Effector CD4-positive, alpha-beta T cell (primary cell): ENCODE measurements at places on chromosomes 7 and 10.

GRCh38 chr10:55551603-55552002, 750.6 kb upstream of the PCDH15 start:
- DNase-seq: no peak

DNA sequence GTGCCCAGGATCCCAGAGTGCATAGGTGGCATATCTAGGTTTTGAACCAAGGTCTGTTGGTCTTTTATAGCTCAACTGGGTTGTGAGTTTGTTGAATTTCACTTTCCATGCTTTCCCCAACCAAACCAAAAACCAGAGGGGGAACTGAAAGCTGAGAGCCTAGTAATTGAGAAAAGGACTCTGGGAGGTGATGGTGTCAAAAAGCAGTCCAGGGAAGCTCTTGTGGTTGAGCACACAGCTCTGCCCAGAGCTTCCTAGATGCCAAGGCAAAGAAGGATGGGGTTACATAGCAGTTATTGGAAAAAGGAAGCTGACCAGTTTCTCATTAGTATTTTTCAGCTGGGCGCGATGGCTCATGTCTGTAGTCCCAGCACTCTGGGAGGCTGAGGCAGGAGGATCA, 9.9 kb downstream of the POR start:
- no peak for DNase-seq

DNA sequence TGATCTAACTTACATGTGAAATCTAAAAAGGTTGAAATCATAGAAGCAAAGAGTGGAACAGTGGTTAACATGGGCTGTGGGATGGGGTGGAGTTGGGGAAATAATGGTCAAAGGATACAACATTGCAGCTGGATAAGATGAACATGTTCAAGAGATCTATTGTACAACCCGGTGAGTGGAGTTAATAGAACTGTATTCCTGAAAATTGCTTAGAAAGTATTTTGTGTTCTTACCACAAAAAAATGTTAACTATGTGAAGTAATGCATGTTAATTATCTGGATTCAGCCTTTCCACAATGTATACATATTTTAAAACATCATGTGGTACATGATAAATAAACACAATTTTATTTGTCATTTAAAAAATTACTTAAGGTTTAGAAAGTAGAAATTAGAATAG, 271.0 kb upstream of the LRRTM3 start:
- DNase-seq: no peak

- no peak for DNase-seq
Measured at GRCh38 chr10:49664842-49665355, 14.6 kb upstream of the C10orf53 start.

GRCh38 chr10:65570143-65571010, 1355.5 kb upstream of the LRRTM3 start:
- DNase-seq: no peak

- no peak for DNase-seq
Measured at GRCh38 chr7:114598946-114599345, 184.3 kb downstream of the FOXP2 start.

- no peak for DNase-seq
Measured at GRCh38 chr7:31981874-31982390, 88.3 kb downstream of the PDE1C start.

- DNase-seq: peak; percentile 28
Measured at GRCh38 chr10:110535958-110536891, 31.3 kb upstream of the SMC3 start.

DNA sequence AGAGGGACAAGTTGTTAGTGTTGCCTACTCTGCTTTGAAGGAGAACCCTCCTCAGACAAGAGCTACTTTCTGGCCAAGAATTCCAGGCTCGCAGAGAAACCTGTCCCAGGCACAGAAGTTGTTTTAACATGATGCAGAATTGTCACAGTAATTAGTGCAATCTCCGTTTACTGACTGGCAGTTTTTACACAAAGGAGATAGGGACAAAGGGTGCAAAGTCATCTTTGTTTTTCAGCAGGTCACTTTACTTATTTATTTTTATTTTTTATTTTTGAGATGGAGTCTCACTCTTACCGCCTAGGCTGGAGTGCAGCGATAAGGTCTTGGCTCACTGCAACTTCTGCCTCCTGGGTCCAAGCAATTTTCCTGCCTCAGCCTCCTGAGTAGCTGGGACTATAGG, 12.3 kb downstream of the TCF7L2 start:
- DNase-seq: no peak

- DNase-seq: no peak
Measured at GRCh38 chr10:113099431-113100183, 149.6 kb downstream of the TCF7L2 start.

GRCh38 chr10:26432938-26433337, 5.2 kb upstream of the APBB1IP start:
- DNase-seq: no peak

DNA sequence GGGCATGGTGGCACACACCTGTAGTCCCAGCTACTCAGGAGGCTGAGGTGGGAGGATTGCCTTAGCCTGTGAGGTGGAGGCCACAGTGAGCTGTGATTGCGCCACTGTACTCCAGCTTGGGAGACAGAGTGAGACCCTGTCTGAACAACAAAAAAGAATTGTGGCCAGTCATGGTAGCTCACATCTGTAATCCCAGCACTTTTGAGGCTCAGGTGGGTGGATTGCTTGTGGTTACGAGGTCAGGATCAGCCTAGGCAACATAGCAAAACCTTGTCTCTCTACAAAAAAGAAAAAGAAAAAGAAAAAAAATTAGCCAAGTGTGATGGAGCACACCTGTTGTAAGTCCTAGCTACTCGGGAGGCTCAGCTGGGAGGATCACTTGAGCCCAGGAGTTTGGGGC, 22.8 kb downstream of the MARCHF5 start:
- DNase-seq: no peak

- no peak for DNase-seq
Measured at GRCh38 chr10:113059371-113059780, 109.3 kb downstream of the TCF7L2 start.

DNA sequence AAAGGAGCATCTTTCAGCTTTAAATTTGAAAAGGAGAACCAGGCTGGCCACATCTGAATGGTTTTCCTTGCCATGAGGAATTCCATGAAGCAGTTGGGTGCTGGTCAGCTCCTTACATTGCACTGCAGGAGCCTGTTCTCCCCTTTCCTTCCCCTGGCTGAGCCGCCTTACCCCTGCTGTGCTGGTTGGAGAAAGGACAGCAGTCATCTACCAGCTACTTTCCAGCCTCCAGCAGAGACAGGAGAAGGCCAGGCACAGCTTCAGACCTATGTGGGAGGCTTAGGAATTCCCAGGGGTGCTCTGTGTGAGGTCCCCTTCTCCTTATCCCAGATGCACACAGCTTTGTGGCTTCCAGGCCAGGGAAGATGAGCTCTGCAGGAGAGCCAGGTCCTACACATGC, 4.7 kb downstream of the C10orf71 start:
- DNase-seq: no peak

- DNase-seq: no peak
Measured at GRCh38 chr10:23630885-23631284, 192.0 kb downstream of the OTUD1 start.

DNA sequence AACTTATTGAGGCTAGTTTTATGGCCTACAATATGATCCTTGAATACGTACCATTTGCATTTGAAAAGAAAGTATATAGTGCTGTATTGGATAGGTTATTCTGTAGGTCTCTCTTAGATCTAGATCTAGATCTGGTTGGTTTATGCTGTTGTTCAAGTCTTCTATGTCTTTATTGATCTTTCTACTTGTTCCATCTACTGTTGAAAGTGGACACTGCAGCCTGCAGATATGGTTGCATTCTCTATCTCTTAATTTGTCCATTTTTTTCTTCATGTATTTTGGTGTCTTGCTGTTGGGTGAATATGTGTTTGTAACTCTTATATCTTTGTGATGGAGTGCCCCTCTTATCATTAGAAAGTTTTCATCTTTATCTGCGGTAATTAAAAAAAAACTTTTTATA, 139.4 kb upstream of the PCDH15 start:
- no peak for DNase-seq

GRCh38 chr7:133547981-133548380, 295.1 kb downstream of the EXOC4 start:
- DNase-seq: no peak

DNA sequence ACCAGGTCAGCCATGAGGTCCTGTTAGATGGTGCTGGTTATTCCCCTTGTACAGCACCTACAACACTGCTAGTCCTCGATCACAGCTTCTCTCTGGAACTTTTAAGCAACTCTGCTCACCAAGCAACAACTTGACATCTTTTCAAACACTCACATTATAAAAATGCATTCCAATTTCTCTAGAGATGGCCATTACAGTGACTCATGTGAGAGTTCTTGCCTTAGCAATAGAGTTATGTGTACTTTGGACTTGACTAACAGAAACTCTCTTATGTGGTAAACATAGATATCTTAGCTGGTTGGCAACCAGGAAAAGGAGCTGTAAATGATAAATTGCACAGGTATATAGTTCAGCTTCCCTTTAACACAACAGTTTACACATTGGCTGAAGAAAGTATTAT, 122.2 kb downstream of the PDE1C start:
- DNase-seq: no peak

DNA sequence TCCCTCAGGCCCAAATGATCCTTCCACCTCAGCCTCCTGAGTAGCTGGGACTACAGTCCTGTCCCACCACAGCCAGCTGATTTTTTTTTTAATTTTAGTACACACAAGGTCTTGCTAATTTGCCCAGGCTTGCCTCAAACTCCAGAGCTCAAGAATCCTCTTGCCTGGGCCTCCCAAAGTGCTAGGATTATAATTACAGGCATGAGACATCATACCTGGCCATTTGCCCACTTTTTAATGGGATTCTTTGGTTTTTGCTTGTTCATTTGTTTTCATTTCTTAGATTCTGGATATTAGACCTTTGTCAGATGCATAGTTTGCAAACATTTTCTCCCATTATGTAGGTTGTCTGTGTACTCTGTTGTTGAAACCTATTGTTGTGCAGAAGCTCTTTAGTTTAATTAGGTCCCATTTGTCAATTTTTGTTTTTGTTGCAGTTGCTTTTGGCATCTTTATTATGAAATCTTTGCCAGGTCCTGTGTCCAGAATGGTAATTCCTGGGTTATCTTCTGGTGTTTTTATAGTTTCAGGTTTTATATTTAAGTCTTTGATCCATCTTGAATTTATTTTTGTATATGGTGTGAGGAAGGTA, 95.2 kb downstream of the GLCCI1 start:
- no peak for DNase-seq

- DNase-seq: no peak
Measured at GRCh38 chr10:71046747-71047146, 158.4 kb upstream of the PCBD1 start.

DNA sequence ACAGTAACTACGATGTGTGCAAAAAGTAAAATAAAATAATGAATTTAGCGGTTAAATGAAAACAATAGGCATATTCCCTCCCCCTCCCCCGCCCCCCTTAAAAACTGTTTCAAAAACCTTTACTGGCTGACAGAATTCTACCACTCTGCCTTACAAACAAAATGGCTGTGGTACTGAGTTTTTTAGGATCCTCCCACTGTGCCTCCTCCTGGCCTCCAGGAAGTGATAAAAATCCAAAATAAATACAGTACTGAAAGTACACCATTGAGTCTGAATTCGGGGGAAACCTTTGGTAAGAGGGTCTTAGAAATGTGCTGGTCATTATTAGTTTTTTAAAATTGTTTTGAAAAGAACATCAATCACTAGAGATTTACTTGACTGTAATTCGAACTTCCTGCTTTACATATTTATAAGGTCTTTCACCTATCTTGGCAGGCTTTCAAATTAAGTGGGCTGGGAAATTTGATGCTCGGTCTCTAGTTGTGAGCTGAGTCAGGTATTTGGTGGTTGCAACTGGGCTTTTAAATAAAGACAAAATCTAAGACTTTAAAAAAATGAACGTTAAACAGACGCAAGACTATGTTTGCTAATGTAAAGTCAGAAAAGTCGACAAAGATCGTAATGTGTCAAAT, 32.5 kb upstream of the EPC1 start:
- peak; percentile 17 for DNase-seq

DNA sequence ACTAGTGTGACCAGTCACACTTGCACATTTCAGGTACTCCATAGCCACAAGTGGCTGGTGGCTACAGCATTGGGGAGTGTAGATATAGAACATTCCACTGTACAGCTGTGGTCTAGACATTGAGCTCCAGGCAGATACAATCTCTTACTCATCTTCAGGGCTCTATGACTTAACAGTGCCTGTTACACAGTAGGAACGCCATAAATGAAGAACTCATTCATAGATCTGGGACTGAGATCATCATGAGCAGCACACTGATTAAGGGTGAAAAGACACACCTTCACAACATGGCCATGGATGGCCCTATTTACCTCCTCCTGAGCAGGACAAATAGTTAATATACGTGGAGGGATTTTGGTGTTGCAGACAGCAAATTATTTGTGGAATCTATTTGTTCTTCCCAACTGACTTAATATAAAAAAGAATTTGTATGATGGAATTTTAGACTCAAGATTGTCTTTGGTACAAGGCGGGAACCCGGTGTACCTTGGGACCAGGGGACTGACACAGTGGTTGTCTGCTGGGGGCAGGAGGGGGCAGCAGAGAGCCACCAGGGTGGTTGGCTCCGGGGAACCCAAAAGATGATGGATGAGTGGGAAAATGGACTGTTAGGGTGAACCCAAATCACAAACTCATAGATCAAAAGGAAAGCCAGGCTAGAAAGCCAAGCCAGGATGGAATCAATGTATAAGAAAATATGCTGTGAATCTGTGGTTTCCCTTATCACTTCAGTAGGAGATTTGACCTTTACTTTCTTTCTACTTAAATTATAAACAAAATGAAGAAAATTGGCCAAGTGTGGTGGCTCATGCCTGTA, 24.3 kb upstream of the CPA2 start:
- peak; percentile 29 for DNase-seq
